ENCODE measurements at places on chromosomes 12 and 14.
A peak's percentile ranks its signal among the peaks of the same experiment; 100 is the strongest.

DNA sequence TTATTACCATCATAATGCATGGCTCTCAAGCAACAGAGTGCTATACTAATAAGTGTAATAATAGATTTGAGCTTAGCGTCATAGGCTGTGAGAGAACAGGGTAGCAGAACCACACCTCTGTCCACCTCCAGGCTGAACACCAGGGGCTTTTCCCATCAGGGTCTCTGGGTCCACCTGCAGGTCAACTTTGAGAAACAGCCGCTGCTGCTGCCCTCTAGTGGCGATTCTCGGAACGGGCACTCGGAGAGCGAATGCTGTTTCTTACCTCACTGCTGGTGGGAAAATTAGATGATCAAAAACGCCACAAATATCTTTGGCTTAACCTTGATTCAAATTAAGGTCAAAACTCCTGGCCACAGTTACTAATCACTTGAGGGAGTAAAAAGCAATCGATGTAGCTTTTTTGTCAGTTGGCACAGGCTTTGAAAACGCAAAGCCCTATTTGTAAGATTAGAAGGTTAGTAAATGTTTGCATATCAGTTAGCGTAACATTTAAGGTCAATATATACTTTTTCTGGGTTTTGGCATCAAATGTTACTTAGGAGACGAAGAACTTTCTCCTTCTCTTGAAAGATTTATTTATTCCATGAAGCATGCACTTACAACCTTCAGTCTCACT lies 127.9 kb upstream of the TMEM132D start:
- peak; percentile 40 for DNase-seq

- no peak for DNase-seq
Observed at GRCh38 chr12:128549601-128550218, 274.0 kb downstream of the SLC15A4 start.

DNA sequence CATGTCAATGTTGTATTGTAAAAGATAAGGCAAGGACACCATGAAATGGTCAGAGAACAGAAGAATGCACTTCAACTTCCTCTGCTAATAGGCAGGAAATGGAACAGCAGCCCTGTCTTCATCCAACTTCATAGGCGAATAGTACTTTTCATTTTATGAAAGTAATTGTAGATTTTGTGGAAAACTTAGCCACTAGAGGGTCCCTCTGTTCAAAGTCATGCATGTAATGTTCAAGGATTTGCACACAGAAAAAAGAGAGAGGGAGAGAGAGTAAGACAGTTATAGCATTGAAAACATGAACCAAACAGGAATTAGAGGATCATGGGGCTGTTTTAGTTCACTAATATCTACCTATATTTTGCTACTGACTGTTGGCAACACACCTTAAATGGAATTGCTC lies 172.2 kb downstream of the FLRT2 start:
- DNase-seq, result no peak

DNA sequence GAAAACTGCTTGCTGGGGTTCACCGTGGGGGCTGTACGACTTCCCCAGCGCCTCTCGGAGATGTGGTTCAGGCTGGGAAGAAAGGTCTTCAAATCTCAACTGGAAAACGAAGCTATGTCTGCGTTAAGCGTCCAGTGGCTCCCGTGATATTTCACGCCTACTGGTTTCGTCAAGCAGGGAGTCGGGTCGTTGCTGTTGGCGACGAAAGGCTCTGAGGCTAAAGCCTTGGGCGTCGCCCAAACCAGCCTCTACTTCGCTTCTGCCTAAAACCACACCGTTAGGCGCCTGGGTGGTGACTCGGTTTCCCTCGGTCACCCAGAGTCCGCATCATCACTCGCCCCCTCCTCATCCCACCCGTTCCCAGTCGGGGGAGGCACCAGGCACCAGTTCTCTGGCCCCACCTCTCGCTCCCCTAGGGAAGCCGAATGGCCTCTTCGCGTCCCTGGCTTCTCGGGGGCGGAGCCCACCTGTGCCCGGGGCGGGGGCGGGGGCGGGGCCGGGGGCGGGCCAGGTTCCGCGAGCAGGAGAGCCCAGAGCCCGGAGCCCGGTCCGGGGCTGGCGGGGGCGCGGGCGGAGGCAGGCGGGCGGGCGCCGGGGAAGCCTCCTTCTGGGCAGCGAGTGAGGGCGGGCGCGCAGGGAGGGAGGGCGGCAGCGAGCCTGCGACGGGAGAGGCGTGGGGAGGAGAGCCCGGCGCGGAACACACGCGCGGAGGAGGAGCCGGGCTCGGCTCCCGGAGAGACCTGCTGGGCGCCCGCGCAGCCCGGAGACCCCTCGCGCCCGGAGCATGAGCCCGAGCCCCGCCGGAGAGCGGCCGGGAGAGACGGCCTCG lies at the start of gene B4GALNT3:
TSS of gene B4GALNT3 (plus strand) at position 510 of the 829 bp plus-strand sequence. CDS start 438 bp downstream, outside the sequence.
- peak; percentile 18 for DNase-seq

- DNase-seq, result no peak
Observed at GRCh38 chr12:121295746-121296617, 527 bp downstream of the CAMKK2 start.

GRCh38 chr14:22379727-22380126 lies 209.3 kb downstream of the DAD1 start:
- DNase-seq, result no peak

GRCh38 chr12:28909291-28909690 lies 239.8 kb upstream of the FAR2 start:
- no peak for DNase-seq

DNA sequence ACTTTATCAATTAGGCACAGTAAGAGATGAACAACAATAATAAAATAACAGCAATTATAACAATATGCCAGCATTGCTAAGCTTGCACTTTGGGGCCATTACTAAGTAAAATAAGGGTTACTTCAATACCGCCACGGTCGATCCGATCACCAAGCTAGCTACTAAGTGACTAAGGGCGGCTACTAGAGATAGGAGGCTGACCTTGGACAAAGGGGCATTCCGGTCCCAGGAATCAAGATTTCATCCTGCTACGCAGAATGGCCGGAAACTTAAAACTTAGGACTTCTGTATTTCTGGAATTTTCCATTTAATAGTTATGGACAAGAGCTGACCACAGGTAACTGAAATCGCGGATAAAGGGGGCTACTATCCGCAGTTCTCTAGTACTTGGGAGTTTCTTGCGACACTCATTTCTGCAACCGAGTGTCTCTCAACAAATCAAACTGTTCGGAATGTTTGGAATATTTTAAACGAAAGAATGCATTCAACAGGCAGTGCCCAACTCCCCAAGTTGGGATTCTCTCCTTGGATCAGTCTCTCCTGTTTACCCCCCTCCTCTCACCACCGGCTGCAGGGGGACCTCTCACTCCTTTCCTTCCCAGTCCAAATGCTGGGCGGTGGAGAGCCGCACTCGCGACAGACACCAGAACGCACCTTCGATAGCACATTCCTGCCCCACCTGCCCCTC lies 650 bp downstream of the HEBP1 start:
- no peak for DNase-seq

DNA sequence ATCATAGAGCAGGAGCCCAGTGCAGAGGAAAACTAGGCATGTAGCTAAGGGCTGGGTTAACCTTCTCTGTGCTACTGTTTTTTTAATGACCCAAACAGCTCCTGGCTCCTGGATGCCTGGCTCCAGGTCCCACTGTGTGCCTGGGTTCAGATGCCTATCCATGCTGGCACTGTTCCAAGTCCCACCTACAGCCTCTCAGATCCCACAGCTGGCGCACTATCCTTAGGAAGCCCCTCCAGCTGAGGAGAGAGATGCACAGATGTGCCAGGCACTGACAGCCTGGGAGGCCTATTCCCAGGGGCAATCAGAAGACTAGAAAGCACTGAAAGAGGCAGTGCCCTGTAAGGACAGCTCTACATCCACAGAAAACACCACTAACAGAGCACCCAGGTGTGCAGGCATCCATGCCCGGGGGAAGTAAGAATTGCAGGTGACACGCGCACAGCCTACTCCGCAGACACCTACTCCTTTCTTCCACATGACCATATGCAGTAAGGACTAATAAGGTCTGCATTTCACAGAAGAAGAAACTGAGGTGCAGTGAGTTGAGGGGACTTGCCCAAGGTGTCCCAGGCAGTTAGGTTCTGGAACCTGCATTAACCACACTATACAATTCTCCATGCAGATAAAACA lies 51.2 kb downstream of the PITPNM2 start:
- DNase-seq, result no peak

GRCh38 chr12:116360579-116361413 lies 83.3 kb upstream of the MED13L start:
- no peak for DNase-seq

- DNase-seq, result no peak
Observed at GRCh38 chr12:106343214-106343528, 14.4 kb upstream of the POLR3B start.

DNA sequence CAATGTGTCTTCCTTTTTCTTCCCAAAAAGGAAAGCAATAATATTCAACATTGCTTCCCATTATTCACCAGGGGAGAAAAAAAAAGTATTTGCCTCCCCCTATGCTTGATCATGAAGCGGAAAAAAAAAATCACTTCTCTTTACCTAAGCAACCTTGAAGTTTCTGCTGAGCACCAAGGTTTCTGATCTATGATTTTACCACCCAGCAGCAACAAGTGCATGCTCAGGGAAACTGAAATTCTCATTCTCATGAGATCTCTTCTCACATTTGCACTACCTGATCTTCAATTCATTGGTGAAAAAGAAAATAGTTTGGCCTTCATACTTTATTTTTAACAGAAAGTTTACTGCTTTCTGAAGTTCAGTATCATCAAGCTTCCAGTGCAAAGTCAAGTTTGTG lies 125.8 kb downstream of the ARMH4 start:
- no peak for DNase-seq

- no peak for DNase-seq
Observed at GRCh38 chr12:12563290-12563928, 746 bp upstream of the DUSP16 start.
